ENCODE measurements at places on chromosomes 2 and 18.

GRCh38 chr2:98457045-98457696 lies 12.5 kb downstream of the INPP4A start:
- peak; percentile 63 for DNase-seq

- DNase-seq = peak; percentile 46
Observed at GRCh38 chr18:48445540-48445939, 36.4 kb upstream of the ZBTB7C start.

DNA sequence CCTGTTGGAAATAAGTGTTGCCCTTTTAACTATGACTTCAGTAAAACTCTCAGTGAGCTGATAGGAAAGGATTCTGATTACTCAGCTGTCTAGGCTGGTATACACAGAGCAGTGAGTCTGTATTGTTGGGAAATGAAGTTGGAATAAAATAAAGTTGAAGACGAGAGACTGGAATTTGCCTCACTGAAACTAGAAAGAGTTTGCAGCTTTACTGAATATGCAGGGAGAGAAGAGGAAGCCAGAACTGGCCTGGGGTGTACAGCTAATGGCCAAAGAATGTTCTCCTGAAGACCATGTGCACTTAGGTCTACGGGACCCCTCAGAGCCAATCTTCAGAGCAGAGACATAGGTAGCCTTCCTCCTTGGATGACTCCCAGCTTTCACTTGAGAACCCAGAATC lies 26.5 kb downstream of the EIF4E2 start:
- DNase-seq = peak; percentile 42

- no peak for DNase-seq
Observed at GRCh38 chr2:181176540-181176939, 196.1 kb downstream of the UBE2E3 start.

- DNase-seq = no peak
Observed at GRCh38 chr18:75167759-75168618, 41.0 kb downstream of the PTGR3 start.

DNA sequence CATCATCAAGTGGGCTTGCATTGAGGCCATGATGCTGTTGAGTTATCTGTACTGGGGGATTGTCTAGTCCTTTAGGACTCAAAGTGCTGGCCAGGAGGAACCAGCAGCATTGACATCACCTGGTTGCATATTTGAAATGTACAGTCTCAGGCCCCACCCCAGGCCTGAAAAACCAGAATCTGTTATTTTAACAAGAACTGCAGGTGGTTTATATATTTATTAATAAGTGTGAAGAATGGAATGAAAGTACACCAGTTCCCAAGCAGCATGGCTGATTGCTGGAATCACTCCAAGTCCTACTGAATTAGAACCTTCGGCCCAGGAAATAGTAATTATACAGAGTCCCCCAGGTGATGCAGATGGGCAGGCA lies 2.8 kb downstream of the IL1F10 start:
- DNase-seq = no peak

GRCh38 chr2:108621087-108621559 lies 86.9 kb downstream of the LIMS1 start:
- DNase-seq = no peak

- no peak for DNase-seq
Observed at GRCh38 chr2:74498500-74499266, 720 bp downstream of the LBX2 start.

- no peak for DNase-seq
Observed at GRCh38 chr2:57515366-57515765, 531.2 kb upstream of the VRK2 start.

DNA sequence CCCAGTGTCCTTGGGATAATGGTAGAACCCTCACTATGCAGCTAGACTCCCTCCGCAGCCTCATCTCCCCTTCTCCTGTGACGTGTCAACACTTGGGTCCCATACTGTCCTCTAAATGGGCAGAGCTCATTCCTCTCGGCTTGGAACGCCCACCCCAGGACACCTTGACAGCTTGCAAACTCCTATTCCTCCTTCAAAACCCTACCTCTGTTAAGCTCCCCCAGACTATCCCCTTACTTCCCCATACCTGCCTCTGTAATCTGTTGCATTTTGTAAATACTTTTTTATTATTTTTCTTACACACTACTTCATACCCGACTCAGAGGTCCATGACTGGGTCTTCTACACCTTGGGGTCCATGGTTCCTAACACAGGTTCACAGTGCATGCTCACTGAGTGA lies 28.0 kb downstream of the STEAP3 start:
- no peak for DNase-seq

DNA sequence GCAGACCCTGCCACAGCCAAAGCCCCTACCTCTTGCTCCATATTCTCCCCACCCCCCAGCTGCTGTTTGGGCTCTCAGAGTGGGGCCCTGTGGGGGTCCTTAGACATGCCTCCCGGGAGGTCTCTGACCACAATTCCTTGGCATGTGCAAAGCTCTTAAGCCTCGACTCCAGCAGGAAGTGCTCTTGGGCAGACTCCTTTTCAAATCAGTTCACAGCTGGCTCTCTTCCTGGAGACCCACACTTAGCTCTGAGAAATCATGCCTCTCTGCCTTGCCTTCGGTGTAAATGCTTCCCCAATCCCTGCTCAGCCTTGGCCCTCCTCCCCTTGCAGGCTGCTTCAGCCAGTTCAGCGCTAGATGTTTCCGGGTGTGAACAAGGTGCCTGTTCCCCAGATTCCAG lies 46.9 kb downstream of the NGEF start:
- DNase-seq = no peak

DNA sequence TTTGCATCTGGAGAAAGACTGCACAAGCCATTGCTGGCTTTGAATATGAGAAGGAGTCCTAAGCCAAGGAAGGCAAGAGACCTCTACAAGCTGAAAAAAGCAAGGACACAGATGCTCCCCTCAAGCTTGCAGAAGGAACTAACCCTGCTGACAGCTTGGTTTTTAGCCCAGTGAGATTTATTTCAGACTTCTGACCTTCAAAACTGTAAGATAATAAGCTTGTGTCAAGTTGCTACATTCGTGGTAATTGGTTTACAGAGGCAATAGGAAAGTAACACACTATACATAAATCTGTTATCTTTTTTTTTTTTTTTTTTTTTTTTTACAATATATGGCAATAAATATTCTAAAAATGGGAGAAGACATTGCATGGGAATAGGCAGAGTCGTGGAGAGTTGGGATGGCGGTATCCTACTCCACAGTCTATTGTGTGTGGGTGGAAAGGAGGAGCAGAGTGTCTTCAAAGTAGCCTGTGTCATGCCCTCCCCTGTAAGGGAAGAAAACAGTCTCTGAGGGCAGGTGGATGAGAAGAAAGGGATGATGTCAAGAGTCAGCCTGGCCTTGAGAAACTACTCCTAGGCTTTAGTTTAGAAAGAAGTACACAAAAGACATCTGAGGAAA lies 196.9 kb downstream of the THSD7B start:
- DNase-seq = no peak

DNA sequence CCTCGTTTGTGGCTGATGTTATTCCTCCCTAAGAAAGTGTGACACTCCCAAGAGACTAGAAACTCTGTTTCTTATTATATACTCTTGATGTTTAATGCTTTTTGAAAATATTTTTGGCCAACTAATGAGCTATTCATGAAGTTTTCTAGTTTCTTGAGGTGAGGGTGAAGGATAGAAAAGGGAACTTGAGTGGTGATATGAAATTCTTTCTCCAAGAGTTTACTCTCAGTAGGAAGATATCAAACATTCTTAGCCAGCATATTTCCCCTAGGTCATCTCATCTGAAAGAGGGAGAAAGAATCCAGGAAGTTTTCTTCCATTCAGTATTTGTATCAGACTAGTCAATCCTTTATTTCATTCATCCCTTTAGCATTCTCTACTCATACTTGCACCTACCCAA lies 95.7 kb downstream of the MAP3K20 start:
- no peak for DNase-seq

- DNase-seq = no peak
Observed at GRCh38 chr2:149064856-149065630, 26.5 kb downstream of the LYPD6B start.

DNA sequence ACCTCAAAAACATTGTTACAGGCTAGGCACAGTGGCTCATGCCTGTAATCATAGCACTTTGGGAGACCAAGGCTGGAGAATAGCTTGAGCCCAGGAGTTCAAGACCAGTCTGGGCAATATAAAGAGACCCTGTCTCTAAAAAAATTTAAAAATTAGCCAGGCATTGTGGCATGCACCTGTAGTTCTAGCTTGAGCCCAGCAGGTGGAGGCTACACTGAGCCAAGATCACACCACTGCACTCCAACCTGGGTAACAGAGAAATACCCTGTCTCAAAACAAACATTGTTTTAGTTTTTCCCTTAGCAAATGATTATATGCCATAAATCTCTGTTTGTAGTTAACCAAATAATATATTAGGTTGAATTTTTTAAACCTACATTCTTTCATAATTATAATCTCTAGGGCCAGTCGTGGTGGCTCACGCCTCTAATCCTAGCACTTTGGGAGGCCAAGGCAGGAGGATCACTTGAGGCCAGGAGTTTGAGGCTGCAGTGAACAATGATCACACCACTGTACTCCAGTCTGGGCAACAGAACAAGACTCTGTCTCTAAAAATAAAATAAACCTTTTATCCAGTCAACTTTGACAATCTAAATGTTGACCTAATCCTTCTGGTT lies 13.3 kb upstream of the CYP20A1 start:
- DNase-seq = no peak

DNA sequence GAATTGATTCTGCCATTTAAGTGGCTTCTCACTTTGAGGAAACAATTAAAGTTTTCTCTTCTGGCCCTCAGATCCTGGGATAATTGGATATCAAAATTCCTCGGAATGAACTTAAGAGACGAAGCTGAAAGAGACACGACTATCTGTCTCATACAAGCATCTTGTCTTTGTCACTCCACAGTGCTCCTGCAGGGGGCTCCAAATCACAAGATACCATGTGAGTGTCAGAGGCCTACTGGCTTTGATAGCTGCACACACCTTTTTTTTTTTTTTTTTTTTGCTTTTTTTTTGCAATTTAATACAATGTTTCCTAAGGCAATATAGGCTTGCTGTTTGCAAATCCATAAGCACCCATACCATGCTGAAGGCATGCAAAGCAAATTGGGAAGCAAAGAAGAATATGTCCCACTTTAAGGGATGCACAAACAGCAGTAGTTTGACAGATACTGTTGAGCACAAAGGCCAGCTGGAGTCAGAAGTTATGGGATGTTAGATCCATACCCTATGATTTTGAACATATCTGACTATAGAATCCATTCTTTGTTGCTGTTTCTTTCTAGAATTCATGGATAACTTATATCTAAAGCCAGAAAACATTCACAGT lies 109.0 kb upstream of the CBLN2 start:
- DNase-seq = no peak

DNA sequence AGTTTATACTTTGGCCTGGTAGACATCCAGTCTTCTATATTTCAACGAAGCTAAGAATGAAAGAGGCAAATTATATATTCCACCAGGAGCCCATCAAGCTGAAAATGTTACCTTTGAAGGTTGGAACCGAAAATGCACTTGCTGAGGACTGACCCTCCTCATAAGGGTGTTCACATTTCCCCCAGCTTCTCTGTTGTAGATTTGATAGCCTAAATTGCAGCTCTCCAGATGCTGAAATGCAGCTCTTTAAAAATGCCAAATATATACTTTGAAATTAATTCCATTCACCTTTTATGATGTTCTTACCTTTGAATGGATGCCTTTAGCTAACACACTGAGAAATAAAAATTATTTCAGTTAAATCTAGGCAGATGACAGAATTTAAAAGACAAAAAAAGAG lies 1.8 kb upstream of the FIGN start:
- no peak for DNase-seq

DNA sequence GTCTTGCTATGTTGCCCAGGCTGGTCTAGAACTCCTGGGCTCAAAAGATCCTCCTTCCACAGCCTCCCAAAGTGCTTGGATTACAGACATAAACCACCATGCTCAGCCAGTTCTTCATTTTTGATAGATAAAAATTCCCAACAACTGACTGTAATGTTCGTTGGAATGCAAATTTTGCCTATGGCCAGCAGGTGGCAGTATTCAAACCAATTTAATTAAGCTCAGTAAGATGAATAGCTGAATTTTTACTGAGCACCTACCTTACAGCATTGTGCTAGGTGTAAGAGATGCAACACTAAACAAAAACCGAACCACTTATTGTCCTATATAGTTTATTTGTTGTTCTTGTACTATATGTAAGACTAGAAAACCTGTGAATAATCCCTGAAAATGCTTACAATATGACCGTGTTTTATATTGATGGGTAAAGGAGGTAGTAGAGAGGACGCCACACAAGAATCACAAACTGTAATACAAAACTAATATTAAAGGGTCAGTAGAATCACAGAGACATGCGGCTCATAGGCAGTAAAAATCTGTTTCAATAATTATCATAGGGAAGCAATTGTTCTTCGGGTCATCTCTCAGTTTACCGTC lies 8.2 kb upstream of the TMEM182 start:
- DNase-seq = no peak

DNA sequence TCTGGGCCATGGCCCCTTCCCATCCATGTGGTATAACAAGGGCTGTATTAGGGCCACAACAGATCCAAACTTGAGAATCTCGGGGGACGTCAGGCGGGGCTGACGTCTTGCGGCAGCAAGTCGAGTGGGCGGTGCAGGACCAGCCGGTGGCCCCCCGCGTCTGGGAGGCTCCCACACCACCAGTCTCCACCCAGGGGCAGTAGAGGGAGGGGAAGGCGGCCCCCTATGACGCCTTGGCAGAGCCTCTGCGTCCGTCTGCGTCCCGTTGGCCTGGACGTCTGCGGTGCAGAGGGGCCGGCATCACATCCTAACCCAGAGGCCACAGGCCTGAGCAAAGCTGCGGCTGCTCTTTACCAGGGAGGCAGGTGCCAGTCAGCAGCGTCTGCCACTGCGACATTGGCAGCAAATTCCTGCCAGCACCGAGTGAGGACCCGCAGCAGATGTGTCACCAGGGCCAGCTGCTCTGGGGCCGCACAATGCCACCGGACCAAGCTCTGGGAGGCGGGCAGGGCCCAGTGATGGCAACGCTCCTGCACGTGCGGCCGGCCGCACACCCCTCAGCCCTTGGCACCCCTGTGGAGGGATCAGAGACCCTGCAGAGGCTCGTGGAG lies 73.8 kb downstream of the KCNG2 start:
- no peak for DNase-seq

DNA sequence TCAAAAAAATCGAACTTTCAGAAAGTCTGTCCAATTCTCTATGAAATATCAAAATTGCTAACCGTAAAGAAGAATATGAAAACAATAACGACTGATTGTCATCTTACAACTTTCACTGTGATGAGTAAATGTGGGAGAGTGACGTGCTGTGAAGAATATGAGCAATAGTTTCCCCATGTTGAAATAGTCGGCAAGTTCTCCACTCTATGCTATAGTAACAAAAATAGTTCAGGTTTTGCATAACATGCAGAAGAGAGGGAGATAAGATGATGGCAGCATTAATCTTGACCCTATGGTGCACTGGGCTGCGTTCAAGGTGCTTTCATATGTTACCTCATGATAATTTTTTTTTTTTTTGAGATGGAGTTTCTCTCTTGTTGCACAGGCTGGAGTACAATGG lies 196.8 kb upstream of the CYRIA start:
- DNase-seq = no peak

- DNase-seq = no peak
Observed at GRCh38 chr2:24123922-24124580, 782 bp downstream of the FAM228B start.

- DNase-seq = no peak
Observed at GRCh38 chr18:70148039-70148938, 57.2 kb downstream of the RTTN start.
